ENCODE measurements at places on chromosomes 7 and 10.
A peak's percentile ranks its signal among the peaks of the same experiment; 100 is the strongest.

DNA sequence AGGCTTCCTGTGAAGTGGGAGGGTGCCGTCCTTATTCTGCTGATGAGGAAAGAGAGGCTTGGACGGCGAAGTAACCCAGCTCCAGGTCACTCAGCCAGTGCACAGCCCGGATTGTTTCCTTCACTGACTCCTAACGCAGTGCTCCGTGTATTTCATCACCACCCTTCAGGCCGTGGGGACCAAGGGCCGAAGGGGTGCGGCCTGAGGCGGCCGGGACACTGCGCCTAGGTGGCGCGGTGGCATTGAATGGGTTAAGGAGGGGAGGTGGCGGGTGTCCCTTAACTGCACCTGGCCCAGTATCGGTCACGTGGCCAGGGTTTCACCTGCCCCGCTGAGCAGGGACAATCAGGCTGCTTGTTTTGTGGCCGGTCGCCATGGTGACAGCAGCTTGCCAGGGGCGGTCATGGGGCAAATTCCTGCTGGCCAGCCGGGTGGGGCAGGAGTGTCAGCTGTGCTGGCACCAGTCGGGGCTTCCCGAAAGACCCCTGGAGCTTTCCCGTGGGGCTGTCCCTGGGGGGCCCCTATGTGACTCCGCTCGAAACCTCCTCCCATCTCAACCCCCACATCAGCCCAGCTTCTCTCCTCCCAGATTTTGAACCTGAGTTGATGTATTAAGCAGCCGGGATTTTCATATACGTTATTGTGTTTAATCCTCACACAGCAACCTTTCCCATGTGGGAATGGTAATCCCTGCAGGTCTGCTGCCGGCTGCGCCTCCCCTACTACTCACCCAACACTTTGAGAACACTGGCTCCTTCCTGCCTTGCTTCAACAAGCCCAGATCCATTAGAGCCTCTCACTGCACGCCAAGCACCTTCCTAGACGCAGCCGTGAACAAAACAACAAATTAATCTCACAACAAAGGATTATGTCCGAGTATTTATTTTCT, 4.4 kb upstream of the ABHD11 start:
- DNase-seq: peak; percentile 96

DNA sequence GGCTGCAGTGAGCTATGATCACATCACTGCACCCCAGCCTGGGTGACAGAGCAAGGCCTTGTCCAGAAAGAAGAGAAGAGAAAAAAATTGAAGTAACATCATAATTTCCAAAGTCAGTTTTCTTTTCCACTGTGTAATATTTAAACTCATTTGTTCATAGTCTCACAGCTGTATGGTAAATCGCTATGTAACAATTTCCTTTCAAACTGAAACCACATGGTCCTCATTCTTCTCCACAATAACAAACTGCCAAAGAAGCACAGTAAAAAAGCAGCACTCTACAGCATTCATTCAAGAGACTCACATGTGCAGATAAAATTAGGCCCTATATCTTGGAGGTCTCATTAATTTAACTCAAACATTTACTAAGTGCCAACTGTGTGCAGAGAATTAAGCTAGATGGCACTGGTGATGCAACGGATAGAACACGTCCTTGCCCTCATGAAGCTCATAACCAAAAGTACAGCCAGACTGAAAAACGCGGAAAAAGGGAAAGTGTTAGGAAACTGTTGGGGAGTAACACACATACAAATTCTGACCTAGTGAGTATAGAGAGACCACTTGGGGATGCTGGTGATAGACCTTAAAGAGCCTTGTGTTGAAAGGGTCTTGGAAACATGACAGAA, 174.0 kb upstream of the KCTD7 start:
- no peak for DNase-seq

DNA sequence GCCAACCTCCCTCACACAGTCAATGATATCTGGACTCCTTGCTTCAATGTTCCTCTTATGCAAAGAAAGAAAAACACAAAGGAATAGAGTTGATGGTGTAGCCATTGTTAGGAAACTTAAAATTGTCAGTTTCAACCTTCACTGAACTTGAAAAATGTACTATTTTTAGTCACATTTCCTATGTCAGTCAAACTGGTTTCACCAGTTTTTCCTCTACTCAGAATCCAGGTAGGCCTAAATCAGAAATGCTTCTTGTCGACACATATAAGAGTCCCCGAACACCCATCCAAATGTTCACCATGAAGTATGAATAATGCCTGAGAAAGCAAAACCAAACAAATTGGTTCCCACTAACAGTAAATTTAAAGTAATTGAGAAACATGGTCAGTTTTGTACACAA, 42.4 kb upstream of the ZMYND11 start:
- no peak for DNase-seq

DNA sequence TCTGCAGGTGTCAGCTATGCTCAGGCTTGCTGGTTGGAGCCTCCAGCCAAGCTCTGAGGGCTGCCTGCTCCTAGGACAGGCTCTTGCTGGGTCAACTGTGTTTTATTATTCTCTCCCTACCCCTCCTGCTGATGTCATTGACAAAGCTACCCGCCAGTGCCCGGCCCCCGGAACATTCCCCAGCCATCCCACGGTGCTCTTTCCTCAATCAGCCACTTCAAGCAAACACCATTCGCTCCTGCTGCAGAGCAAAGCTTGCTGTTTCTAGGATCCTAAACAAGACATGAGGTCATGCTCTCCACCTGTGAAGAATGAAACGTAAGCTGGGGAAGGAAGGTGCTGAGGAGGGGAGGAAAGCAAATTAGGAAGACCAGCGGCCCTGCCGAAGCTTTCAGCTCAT, 2.1 kb upstream of the C10orf71 start:
- DNase-seq: no peak

GRCh38 chr10:124594240-124594639, 132.6 kb downstream of the LHPP start:
- no peak for DNase-seq

GRCh38 chr10:96690755-96691730, 29.3 kb downstream of the PIK3AP1 start:
- DNase-seq: no peak

GRCh38 chr7:126303926-126304325, 948.8 kb downstream of the GRM8 start:
- DNase-seq: no peak

Measured in NCI-H1092 (cell line).